Endothelial cell (in vitro differentiated cells): ENCODE measurements at places on chromosomes 12 and 14.

DNA sequence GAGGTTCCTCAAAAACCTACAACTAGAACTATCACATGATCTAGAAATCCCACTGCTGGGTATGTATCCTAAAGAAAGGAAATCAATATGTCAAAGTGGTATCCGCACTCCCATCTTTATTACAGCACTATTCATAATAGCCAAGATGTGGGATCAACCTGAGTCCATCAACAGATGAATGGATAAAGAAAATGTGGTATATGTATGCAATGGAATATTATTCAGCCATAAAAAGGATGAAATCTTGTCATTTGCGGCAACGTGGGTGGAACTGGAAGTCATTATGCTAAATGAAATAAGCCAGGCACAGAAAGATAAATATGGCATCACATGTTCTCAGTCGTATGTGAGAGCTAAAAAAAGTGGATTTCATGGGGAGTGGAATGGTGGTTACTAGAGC lies 77.5 kb upstream of the DIO3 start:
- DNase-seq, result no peak

GRCh38 chr12:2879853-2880252 lies 2.8 kb downstream of the RHNO1 start:
- no peak for DNase-seq

DNA sequence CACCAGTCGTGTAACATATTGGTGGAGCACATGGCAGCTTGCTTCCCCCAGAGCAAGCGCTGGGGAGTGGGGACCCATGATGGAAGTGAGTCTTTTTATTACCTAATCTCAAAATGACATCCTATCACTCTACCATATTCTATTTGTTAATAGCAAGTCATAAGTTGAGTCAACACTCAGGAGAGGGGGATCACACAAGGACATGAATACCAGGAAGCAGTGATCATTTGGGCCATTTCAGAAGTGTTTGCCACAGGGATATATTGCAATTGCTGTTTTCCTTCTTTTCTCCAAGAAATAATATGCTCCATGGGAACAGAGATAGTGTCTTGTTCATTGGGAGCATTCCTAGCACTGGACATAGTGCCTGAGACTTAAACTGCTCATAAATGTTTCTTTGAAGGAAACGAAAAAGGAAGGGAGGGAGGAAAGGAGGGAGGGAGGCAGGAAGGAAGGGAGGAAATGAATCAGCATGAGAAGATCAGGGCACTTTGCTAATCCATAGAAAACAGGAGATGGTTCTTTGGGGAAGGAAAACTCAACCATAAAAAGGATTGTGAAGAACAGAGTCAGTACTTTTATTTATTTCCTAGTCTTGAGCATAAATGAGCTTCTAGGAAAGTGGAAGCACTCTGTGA lies 39.2 kb upstream of the EEA1 start:
- DNase-seq, result no peak

DNA sequence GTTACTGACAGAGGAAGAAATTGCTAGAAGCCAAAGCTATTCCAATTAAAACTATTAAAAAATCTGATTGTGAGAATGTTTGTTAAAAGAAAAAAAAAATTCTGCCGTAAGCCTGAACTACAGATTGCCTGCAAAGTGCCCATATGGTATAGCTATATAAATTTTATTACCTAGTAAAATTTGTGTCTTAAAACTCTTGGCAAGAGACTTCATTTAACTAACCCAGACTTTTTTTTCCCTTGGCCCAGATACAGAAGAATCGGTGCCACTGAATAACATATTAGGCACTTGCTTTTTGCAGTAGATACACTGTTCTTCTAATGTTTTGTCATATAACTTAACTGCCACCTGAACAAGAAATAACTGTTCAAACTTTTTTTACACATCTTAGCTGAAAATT lies 125.5 kb downstream of the RPS29 start:
- no peak for DNase-seq

- DNase-seq, result no peak
These were observed 446.1 kb downstream of the ZFP36L1 start for GRCh38 chr14:68346556-68347343.
